NCI-H460 (cell line): ENCODE measurements at places on chromosomes 4 and X.

GRCh38 chrX:153562546-153562945 lies 36.4 kb downstream of the CCNQ start:
- no peak for DNase-seq

GRCh38 chr4:27267970-27268355 lies 407.3 kb downstream of the STIM2 start:
- DNase-seq = no peak

- peak; percentile 41 for DNase-seq
These were observed 9.3 kb downstream of the CETN2 start for GRCh38 chrX:152821145-152821765.

DNA sequence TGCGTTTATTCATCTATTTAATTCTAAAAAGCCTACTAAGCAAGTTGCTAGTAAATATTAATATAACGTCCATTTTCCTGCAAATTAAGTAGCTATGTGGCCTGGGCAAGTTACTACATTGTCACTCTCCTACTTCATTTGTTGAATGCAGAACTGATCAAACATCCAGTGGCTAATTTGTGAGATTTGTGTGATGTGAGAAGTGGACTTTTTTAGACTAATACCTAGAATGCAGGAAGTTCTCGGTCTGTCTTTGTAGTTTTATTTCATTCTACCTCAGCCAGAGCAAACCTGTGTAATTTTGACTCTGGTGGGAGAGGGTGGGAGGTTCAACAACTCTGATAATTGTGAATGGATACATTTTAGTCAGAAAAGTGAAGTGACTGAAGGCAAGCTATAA lies 840 bp downstream of the GUF1 start:
- DNase-seq = no peak

- no peak for DNase-seq
These were observed 92.1 kb downstream of the AFF1 start for GRCh38 chr4:87026800-87027495.

- DNase-seq = no peak
These were observed 75.1 kb downstream of the MXRA5 start for GRCh38 chrX:3271183-3271833.

DNA sequence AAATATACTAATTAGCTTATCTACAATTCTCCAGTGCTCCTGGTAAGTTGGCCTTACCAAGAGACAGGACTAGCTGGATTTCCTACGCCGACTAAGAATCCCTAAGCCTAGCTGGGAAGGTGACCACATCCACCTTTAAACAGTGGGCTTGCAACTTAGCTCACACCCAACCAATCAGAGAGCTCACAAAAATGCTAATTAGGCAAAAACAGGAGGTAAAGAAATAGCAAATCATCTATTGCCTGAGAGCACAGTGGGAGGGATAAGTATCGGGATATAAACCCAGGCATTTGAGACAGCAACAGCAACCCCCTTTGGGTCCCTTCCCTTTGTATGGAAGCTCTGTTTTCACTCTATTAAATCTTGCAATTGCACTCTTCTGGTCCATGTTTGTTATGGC lies 1025.0 kb downstream of the RAB28 start:
- DNase-seq = no peak

GRCh38 chrX:87961471-87961870 lies 443.9 kb downstream of the KLHL4 start:
- no peak for DNase-seq

- DNase-seq = peak; percentile 7
These were observed 81.2 kb upstream of the GPM6B start for GRCh38 chrX:13898083-13898482.

DNA sequence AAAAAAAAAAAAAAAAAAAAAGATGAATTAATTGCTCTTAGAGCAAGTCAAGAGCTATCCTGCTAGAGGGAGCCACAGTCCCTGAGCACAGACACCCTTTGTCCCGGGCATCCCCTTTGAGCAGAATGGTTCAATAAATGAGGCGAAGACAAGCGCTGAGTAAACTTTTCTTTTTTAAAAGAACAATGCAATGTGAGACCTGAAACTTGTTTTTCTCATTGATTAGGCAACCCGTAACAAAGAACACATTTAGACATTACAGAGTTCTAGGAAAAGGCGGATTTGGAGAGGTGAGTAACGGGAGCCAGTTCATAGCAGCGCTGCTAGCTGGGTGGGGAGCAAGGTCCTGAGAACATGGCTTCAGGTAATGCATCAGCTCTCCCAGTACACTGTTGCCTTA lies 46.1 kb downstream of the GRK4 start:
- peak; percentile 8 for DNase-seq

DNA sequence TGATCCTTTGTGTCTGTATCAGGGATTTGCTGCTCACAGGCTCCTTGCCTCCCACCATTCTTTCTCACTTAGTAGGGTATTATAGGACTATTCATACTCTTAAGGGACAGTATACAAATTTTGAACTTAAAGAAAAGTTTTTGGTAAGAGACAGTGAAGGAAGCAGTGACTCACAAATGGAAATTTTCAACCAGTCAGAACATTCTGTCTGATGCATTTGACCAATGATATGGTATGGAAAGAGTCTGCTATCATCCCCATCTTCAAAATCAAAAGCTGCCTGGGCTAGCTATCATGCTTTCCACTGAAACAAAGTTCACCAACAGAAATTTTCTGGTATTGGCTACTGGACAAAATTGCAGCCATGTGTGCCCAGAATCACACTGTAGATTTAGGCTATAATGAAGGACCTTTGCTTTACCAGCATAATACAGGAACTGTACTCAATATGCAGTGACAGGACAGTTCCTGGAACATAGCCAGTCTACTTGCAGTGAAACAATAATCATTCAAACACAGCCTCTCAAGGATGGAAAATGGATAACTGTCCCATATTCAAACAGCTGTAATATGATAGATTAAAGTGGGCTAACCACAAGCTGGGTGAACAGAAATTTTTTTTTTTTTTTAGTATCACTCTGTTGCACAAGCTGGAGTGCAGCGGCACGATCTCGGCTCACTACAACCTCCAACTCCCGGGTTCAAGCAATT lies 109.0 kb upstream of the ACSL4 start:
- no peak for DNase-seq

DNA sequence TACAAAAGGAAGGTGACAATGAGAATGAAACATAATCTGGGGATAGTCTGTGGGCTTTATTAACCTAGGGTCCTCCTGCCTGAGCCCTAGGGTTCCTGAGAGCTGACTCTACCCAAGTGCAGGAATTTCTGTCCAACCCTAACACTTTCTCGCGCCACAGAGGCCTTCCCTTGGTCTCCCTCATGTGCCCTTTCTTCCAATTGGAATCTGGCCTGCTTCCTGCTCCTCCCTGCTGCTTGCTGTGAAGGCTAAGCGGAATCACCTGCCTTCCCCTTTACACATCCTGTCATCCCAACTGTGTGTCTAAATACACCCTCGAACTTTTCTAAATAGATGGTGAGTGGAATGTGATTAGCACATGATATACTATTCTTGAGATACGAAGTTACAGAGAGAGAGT lies 5.9 kb downstream of the MAGEA11 start:
- DNase-seq = no peak

GRCh38 chr4:117626664-117627063 lies 407.6 kb upstream of the NDST3 start:
- no peak for DNase-seq

GRCh38 chr4:8019396-8020365 lies 80.0 kb upstream of the AFAP1 start:
- no peak for DNase-seq

GRCh38 chrX:2879670-2880069 lies 49.5 kb downstream of the ARSD start:
- no peak for DNase-seq

DNA sequence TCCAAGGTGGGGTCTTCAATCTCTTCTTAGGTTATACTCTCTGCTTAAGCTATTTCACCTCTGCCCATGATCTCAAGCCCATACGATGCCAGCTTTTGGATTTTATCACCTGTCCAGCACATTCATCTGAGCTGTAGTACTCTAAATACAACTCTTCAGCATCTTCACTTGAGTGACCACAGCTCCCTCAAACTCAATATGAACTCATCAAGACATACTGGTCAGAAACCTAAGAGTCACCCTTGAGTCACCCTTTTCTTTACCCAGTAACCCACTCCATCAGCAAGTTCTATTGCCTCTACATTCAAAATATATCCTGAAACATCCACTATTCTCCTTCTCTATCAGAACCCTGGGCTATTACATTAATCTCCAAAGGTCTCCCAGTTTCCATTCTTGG lies 69.4 kb downstream of the DCHS2 start:
- DNase-seq = no peak

- no peak for DNase-seq
These were observed 95.1 kb downstream of the GPM6A start for GRCh38 chr4:175716961-175717360.
